Bone marrow (tissue), 2 donors: ENCODE measurements at places on chromosomes 7 and 10.

DNA sequence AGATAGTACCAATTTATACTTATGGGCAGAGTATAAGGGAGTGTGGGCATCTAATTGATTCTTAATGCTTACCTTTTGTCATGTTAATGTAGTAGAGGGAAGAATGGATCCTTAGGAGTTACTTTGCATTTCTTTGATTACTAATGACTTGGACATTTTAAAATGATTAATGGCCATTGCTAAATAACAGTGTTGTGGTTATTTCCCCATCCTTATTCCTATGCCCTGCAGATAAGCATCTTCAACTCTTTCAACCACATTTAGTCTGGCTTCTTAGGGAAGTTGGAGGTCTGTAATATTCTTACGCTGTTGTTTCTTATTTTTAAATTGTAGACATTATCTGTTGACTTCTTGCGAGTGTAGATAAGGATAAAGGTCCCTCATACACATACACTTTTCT lies 37.2 kb downstream of the KAT6B start:
- no peak for DNase-seq

GRCh38 chr10:121594623-121595350 lies 3.5 kb downstream of the FGFR2 start:
- no peak for DNase-seq

GRCh38 chr7:140479739-140480084 lies 407 bp upstream of the MKRN1 start:
- no peak for DNase-seq

GRCh38 chr10:12041766-12042408 lies 722 bp downstream of the UPF2 start:
- no peak for DNase-seq

DNA sequence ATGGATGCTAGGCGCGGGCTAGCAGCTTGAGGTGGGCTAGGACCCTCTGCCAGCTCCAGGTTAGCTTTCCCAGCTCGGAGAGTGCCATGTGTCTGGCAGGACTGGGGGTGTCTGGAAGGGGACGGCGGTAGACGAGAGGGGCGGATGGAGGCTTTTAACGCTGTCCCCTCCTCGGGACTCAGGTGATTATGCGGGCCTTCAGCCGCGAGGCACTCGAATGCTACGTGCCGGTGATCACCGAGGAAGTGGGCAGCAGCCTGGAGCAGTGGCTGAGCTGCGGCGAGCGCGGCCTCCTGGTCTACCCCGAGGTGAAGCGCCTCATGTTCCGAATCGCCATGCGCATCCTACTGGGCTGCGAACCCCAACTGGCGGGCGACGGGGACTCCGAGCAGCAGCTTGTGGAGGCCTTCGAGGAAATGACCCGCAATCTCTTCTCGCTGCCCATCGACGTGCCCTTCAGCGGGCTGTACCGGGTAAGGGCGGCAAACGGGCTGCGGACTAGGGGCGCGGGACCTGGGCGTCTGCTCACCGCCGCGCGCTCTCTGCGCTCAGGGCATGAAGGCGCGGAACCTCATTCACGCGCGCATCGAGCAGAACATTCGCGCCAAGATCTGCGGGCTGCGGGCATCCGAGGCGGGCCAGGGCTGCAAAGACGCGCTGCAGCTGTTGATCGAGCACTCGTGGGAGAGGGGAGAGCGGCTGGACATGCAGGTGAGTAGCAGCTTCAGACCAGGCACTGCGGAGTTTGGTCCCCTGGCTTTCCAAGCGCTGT lies 1.1 kb downstream of the CYP26A1 start:
- no peak for DNase-seq

DNA sequence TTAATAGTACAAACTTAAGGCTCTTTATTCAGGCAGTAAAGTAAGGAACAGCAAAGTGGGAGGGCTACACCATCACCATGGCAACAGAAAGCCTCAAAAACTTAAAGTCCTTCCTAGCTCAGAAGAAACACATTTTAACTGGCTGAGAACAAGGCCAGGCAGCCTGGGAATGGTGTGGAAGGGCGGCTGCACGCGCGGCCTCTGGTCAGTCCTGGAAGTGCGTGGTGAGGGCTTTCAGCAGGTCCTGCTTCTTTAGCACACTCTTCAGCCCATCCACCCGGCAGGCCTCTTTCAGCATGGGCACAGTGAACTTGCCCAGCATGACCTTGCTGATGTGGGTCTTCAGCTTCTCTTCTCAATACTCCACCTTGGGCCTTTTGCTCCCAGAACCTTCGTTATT lies 133.0 kb downstream of the CYP26A1 start:
- DNase-seq = no peak

- no peak for DNase-seq
Measured at GRCh38 chr10:1600861-1601260, 136.5 kb downstream of the ADARB2 start.

GRCh38 chr10:34438741-34439140 lies 376.4 kb downstream of the PARD3 start:
- no peak for DNase-seq

DNA sequence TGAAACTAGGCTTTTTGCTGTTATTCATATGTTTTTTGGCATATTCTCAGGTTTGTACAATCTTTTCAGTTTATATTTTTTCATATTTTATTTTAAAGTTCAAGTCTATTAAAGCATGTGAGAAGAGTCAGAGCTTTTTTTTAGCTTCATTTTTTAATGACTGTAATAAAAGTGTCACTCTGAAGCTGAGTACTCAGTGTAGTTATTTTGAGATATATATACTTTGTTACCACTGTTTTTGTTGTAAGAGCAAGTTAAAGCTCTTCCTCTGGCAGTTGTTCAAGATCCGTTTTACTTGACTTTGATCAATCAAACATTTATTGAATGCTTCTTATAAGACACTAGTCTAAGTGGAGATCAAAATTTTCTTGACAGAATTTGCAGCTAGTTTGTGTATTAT lies 37.5 kb downstream of the CASD1 start:
- no peak for DNase-seq

DNA sequence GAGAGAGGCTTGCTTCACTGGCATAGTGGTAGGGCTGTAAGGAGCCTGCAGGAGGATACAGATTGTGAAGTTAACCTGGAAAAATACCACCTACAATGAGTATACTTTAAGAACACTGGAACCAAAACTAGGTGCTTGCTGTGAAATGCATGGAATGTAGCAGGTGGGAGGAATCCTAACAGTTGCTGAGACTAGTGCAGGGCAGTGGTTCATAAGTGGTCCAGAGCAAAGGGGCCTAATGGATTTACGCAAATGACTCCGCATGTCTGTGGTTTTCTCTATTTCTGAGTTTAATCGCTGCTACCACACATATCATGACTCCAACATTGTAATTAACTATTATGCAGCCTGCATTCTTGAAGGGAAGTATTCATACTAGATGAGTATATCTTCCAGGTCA lies 218.4 kb downstream of the CHRM2 start:
- no peak for DNase-seq

- DNase-seq = peak; percentile 57
Measured at GRCh38 chr10:79444199-79445119, 965 bp downstream of the ZCCHC24 start.

DNA sequence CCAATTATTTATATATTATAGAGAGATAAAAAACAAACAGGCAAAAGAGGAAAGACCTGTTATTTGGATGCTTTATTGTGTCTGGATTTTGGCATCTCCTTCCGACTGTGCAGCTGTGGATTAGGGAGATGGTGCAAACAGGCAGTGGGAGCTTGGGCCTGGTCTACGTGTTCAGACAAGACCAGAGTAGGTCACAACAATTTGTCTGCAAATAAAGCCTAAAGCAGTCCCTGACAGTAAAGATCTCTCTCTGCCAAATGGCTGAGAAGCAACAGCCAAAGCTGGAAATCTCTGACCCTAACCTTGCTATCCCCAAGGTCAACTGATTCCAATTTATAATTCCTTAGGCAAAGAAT lies 82.0 kb downstream of the ABLIM1 start:
- no peak for DNase-seq

DNA sequence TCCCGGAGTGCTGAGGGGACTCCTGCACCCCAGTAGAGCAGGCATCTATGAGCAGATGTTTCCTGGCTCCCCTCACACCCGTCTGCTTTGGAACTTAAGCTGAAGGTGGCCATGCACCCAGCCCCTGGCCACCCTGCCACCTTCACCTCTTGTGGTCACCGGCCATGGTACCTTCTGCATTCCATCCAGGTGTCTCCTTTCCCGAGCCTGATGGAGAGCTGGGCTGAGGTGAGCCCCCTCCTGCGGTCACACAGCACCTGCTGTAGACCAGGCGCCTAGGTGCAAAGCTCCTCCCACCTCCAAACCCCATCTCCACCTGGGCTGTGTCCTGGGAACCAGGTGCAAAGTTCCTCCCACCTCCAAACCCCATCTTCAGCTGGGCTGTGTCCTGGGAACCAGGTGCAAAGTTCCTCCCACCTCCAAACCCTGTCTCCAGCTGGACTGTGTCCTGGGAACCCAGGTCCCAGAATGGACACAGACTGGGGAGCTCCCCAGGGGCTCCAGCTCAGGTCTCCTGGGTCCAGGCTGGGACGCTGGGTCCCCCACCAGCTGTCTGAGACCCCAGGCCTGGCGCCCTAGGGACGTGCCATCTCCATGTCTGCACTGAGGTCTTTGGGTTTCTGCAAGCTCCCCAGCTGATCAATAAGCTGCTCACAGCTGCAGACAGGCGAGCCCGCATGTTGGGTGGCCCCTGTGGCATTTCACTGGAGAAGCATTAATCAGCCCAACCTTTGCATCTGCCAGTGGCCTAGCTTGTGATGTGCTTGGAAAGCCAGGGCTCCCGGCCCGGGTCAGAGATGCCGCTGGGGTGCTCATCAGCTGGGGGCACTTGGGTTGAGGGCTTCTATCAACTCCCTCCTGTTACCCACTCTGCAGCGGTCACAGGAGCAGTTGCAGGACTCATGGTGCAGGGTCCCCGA lies 61.2 kb upstream of the INPP5A start:
- no peak for DNase-seq

DNA sequence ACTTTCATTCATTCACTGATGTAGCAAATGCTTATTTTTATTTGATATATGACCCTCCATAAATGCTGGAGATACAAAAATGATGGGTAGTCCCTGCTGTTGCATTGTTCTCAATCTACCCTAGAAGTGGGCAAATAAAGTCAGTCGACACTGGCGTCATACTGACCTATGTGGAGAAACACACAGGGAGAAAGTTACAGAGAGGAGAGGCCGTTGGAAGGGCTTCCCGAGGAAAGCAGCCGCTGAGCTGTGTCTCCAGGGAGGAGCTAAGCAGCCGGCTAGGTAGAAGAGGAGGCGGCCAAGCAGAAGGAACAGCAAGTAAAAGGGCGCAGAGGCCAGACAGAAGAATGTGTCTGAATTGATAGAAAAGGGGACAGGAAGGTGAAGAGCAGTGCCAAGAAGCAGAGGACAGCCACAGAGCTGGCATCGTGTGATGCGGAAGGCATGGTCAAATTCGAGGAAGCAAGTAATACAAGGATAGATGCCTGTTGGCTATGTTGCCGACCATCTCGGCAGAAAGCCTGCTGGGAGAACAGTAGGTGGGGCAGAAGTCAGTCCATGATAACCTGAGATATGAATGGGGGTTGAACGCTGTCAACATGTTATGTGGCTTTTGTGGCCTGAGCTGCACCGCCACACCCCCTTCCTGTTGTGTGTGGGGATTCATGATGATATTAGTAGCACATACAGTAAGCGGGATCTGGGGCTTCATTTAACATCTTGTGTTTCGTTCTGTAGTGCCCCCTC lies 25.9 kb downstream of the ST8SIA6 start:
- no peak for DNase-seq

GRCh38 chr7:45593121-45593541 lies 19.0 kb downstream of the ADCY1 start:
- DNase-seq = no peak

- DNase-seq = no peak
Measured at GRCh38 chr7:82740246-82740848, 296.8 kb upstream of the CACNA2D1 start.

GRCh38 chr10:110918643-110919348 lies at the start of gene BBIP1:
Gene BBIP1, minus strand, starts transcription at chr10:110919180. Its CDS starts 1,023 bp downstream, at chr10:110918157.
- peak; percentile 97 for DNase-seq

DNA sequence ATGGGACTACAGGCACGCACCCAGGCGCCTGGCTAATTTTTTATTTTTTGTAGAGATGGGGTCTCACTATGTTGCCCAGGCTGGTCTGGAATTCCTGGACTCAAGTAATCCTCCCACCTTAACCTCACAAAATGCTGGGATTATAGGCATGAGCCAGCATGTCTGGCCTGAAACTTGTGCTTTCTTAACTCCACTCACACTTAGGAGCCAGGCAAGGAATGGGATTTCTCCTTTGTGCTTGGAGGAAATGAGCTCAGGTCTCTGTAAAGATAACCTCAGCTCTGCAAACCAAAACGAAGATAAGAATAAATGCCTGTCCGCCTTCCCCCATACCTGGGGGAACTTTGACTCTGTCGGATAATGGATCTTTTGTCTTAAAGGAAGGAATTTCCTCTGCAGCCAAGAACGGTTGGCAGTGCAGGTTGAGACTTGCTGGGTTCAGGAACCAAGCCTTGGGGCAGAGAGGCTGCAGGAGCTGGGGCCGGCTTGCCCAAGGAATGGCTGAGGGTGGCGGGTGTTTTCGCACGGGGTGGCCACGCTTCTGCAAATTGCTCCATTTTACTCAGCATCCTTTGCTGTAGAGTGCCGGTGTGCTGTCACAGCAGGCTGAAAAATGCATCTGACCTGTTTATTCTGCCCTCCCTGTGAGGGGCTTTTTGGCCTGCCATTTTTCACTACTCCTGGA lies 174.2 kb downstream of the KIAA1217 start:
- no peak for DNase-seq

DNA sequence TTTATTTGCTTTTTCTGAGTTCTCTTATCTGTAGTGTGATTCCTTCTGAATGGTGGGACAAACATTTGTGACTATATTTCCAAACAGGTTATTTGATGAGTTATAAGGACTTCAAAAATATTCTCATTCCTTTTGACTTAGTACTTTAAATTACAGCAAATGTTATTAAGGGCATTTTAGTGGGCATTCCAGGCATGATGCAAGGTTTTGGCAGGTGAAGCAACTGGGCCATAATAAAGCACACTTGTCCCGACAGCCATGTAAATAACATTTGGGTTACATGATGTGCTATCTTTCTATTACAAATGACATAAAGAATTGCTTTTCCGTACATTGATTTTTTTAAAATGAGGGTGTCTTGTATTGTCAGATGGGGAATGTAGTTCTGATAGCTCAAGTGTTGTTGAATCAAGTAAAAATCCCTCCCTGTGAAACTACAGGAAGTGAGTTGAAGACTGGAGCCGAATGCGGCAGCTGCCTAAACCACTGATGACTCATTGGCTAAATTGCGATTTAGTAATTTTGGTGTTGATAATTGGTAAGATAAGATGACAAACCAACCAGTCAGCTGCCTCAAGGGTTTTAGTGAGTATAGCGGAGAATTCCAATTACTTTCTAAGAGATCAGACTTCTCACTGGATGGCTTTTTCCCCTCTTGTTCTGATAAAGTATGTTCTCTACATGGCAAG lies 231.3 kb upstream of the NPY start:
- DNase-seq = no peak
